ENCODE measurements at places on chromosomes 2 and 18. TPM values are rescaled to one million over a fixed set of nuclear protein-coding genes. Genes with fewer than 3 reads are reported as not detected.

IL1R1 gene
- total RNA-seq, result 29.5 TPM

TMEM178A gene
- 7.5 TPM for total RNA-seq

GALR1 gene
- 0.87 TPM for total RNA-seq

TSPYL6 gene
- total RNA-seq, result 0.21 TPM

METTL8 gene
- total RNA-seq, result 21.6 TPM

CSRNP3 gene
- total RNA-seq, result 3.1 TPM

LPIN1 gene
- total RNA-seq, result 174 TPM

ERMN gene
- 1.2 TPM for total RNA-seq

CIDEA gene
- total RNA-seq, result 18.8 TPM

ACMSD gene
- total RNA-seq, result not detected

FHL2 gene
- 70.4 TPM for total RNA-seq

PAX8 gene
- total RNA-seq, result 2.2 TPM

YIPF4 gene
- 23.7 TPM for total RNA-seq

PCARE gene
- total RNA-seq, result 0.21 TPM

SERPINB11 gene
- total RNA-seq, result not detected

MAP3K19 gene
- not detected for total RNA-seq

Data from tibial nerve (tissue), 4 donors.